ENCODE measurements at places on chromosomes 4 and X.

DNA sequence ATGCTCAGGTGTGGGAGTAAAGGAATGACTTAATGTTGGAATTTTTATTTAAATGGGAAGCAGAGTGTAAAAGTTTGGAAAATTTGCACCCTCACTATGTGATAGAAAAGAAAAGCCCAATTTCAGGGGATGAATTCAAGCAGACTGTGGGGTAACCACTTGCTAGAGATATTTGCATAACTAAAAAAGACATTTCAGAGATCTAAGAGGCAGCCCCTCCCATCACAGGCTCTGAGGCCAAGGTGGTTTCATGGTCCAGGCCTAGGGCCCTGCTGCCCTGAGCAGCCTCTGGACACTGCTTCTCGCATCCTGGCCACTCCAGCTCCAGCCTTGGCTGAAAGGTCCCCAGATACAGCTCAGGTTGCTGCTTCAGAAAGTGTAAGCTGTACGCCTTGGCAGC, 5.9 kb upstream of the XPNPEP2 start:
- no peak for DNase-seq

DNA sequence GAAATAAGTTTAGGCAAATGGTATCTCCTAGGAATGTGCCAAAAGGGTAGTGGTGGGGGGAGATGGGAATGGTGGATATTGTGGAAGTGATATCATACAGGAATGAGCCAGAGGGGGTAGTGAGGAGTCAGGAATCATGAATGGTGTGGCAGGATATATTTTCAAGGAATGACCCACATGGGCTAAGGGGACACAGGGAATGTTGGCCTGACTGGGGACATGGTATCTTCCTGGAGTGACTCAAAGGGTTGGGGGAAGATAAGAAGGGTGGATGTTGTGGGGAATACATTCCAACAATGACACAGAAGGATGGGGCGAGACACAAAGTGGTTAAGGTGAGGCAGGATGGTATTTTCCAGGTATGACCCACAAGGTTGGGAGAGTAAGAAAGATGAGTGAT, 60.6 kb downstream of the MAOA start:
- DNase-seq = no peak

GRCh38 chr4:6474705-6475457, 2.5 kb upstream of the PPP2R2C start:
- no peak for DNase-seq

GRCh38 chr4:78520808-78521226, 30.8 kb upstream of the ANXA3 start:
- DNase-seq = no peak

DNA sequence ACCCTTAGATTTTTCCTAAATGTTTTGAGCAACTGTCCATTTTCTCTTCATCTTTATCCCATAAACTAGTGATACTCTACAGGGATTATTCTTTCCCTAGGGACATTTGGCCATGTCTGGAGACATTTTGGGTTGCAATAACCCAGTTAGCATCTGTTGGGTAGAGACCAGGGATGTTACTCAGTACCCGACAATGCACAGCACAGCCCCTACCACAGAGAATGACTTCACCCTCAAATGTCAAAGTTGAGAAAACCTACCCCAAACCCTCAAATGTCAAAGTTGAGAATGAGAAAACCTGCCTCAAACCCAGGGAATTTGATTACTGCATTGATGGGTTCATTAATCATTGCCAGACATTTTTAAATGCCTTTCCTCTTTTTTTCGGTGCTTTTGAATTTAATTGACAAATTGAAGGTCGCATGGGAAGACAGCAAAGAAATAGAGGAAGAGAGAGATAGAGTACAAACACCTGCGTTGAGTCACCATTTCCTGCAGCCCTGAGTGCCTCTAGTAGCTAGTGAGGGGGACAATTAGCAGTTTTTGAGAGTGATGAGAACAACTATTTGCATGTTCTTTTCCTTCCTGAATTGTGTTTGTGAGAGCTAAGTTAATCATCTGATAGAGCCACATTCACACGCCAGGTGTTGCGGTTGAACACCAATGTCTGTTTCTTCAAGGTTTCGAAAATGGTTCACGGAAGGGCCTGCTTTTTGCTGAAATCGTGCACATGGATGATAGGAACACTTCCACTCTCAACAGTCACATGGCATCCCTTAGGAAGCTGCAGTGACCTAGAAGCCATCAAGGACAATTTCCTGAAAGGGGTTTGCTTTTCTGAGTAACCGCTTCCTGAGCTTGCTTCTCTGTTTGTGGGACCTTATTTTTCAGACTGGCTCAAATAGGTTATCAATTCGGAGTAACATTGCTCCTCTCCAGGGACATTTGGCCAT, 203.9 kb upstream of the VCX3A start:
- DNase-seq = no peak

DNA sequence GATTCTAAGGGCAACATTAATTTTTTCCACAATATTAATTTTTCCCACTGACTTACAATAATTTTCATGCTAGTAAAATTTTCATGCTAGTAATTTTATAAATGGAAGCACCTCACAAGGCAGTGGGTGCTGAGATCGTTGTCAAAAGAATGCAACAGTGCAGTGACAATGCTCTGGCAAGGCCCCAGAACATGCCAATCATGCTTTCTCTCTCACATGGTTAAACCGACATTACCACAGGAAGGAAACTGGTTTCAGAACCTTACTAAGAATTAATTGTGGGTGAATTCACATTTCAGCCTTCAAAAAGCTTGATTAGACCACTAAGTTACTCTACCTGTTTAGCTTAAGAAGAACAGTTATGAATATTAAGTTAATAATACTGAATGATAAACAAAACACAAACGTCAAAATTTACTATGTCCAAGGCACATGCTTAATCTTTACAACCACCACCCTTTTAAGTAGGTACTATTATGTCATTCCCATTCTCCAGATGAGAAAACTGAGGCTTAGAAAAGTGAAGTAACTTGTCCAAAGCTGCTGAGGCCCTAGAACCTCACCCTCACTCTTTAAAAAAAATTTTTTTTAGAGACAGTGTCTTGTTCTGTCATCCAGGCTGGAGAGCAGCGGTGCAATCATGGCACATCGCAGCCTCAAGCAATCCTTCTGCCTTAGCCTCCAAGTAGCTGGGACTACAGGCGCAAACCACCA, 10.0 kb upstream of the OPHN1 start:
- DNase-seq = peak; percentile 68

DNA sequence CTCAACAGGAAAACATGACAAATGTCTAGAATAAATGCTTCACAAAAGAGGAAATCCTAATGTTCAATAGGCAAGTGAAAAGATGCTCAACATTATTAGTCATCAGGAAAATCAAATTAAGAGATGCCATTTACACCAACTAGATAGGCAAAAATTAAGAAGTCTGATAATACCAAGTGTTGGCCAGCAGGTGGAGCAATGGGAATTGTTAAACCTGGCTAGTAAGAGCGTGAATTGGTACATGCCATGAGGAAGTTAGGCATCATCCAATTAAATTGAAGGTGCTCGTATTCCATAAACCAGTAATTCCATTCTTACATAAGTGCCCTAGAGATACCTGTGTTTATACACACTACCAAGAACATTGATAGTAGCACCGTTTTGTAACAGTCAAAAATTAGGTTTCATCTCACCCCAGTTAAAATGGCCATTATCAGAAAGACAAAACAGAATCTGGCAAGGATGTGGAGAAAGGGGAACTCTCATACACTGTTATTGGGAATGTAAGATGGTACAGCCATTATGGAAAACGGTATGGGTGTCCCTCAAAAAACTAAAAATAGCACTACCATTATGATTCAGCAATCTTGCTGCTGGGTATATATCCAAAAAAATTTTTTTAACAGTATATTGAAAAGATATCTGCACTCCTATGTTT, 14.0 kb upstream of the ZCCHC18 start:
- DNase-seq = peak; percentile 37

GRCh38 chr4:89024051-89024675, 32.8 kb downstream of the FAM13A start:
- DNase-seq = peak; percentile 56

GRCh38 chr4:137967480-137968190, 274.5 kb downstream of the SLC7A11 start:
- no peak for DNase-seq

GRCh38 chrX:110614596-110614995, 181.0 kb downstream of the CHRDL1 start:
- no peak for DNase-seq

- DNase-seq = no peak
Measured at GRCh38 chr4:1731180-1731579, 9.9 kb downstream of the TACC3 start.

- DNase-seq = no peak
Measured at GRCh38 chr4:40515037-40515397, 114.6 kb downstream of the RBM47 start.

GRCh38 chr4:120266602-120267001, 200.0 kb upstream of the MAD2L1 start:
- DNase-seq = no peak

GRCh38 chrX:13360146-13360545, 40.3 kb upstream of the ATXN3L start:
- DNase-seq = no peak

- no peak for DNase-seq
Measured at GRCh38 chr4:173357939-173358338, 12.8 kb upstream of the SAP30 start.

- no peak for DNase-seq
Measured at GRCh38 chrX:76076124-76076523, 96.7 kb upstream of the PBDC1 start.

DNA sequence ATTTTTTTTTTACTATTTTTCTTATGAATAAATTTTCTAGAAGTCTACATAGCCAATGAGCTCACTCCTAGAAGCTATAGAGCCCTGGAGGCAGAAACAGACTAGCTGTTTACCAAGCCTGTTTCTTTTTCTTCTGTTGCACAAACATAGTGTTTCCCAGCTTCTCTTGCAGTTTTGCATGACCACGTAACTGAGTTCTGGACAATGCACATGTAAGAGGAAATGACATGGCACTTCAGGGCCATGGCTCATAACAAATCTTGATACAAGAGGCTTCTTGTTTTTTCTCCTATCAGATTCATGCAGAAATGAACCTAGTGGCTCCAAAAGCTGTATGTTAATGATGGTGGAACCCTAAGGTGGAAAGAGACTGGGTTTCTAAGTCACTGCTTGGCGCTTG, 127.4 kb downstream of the ZNF330 start:
- DNase-seq = peak; percentile 42

DNA sequence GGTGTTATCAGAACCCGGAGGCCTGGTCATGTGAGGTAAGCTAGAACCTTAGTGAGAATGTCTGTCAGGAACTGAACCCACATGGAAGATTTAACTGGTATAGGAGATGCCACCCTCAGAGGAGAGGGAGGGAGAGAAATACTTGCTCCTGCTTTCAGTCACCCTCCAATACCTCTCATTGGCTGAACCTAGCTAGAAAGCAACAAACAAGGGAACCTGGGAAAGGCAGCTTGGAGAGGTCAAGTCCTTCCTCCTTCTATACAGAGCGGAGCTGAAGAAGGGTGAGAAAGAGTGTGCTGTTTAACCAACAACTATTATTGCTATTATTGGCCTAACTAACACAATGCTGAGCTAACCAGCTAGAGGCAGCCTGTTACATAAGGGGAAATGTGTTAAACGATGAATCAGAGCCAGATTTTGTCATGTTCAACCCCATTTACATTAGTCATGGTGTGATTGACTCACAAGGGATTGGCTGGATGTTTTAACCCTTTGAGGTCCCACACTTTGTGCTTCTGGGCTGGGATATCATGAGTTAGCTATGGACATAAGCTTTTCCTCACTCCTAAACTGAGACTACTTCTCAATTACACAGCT, 96.5 kb upstream of the ESX1 start:
- peak; percentile 38 for DNase-seq

Measured in foreskin melanocyte (primary cell).